Osteoblast (primary cell): ENCODE measurements at places on chromosomes 1 and 21. TPM values are rescaled to one million over a fixed set of nuclear protein-coding genes. Genes with fewer than 3 reads are reported as not detected.

DNA sequence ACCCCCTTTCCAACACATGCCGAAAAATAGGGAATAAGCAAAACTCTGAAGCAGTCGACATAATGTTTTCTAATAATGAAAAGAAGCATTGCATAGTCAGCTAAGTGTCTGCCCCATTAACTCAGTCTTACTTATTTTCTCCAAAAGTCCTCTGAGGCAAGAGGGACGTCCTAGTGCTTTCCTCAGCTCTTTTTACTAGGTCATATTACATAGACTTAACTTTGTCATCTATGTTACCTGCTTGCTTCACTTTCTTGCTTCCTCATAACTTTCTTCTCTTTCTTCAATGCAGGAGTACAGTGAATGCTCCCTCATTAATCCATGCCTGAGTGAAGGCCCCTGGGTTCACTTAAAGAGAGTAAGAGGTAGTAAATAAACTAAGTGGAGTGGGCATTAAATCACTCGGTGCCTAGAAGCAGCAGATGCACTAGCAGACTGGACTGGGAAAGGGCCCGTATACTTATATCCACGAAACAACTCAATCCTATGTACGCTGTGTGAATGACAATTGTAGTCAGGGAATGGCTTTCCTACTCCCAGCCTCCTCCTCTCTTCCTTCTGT is 210.5 kb upstream of the SPAG17 start:
- no peak for DNase-seq

GRCh38 chr21:33339135-33339534 is 14.4 kb downstream of the IFNAR1 start:
- no peak for DNase-seq

GRCh38 chr1:9093091-9093490 is 23.7 kb upstream of the SLC2A5 start:
- no peak for DNase-seq

GRCh38 chr1:172212124-172212523 is 208.4 kb upstream of the C1orf105 start:
- no peak for DNase-seq

DNA sequence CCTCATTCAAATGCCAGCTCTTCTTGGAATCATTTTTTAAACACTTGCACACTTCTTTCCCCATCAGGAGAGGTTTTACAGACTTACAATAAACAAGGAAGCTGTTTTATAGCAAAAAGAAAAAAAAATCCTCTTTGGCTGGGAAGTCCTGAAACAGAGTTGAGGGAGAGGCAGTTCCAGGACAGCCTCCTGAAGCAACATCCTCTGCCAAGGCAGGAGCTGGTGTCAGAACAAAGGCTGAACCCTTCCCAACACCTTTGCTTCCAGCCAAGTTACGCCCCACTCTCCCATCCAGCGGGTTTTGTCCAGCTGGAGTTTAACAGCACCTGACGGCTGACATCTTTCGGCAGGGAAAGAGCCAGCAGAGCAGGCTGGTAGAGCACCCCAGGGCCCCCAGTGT is 287.8 kb downstream of the RRAGC start:
- DNase-seq: no peak

- DNase-seq: peak; percentile 99
Observed at GRCh38 chr1:2208309-2209239, 14.0 kb upstream of the FAAP20 start.

- no peak for DNase-seq
Observed at GRCh38 chr1:56507925-56508522, 71.3 kb downstream of the PLPP3 start.

- DNase-seq: no peak
Observed at GRCh38 chr1:54265126-54265525, 65.2 kb downstream of the MRPL37 start.

- DNase-seq: no peak
Observed at GRCh38 chr21:31317688-31318087, 26.4 kb downstream of the TIAM1 start.

DNA sequence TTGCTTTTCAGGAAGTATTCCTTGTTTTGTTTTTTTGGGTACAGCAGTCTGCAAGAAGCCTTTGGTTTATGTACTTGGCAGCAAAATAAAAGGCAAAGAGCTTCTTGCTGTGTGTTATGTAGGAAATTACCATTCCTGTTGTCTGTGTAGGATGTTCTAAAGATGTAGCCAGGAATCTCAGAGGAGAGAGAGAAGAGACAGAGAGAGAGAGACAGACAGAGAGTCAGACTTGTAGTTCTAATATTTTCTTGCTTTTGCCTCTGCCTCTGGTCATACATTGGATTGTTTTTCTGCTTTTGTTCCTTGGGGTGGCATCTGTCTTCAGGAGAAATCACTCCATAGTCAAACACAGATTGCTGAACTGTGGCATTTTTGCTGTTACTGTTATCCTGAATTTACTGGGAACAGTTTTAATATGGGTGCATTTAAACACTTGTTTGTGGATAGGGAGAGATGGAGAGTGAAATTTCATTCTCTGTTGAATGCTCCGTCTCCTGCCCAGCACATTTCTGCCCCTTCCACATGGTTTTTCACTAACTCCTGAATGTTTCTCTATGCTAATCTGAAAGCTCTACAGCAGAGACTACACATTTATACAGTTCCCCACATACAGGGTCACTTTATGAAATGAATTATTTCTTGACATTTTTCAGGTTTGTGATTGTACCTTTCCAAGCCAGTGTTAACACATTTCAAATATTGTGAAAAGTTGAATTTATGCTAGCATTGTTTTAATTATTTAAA is 49.8 kb downstream of the POU2F1 start:
- no peak for DNase-seq

DNA sequence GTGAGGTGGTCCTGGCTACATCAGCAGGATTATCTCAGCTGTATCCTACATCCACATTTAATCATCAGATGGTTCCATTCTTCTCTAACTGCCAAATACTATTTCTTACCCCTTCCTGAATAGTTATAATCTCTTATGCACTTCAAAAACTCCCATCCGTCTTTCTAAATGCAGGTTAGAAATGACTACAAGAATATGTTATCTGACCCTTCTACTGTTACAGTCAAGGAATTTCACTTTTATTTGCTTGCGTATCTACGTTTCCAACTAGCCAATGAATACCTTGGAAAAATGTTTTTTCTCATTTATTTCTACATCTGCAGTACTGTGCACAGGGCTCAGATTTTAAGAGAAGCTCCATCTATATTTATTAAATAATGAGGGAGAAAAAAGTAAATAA is 709.9 kb downstream of the KCNT2 start:
- DNase-seq: no peak

- DNase-seq: no peak
Observed at GRCh38 chr1:213652109-213652508, 335.7 kb upstream of the PROX1 start.

DNA sequence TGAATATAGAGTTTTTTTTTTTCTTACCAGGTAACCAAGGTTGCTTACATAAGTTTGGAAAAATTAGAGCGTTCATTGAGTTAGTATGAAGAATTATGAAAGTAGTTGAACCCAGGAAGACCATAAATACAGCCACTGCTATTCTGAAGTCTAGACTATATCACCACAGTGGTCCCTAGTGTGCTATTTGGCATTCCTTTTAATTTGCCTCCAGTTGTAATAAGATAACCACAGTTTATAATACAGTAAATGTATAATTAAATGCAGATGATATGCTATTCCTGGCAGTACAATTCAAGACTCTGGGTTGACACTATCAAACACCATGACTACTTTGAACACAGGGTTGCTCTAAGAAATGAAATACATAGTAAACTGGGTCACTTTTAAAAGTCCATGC is 270.5 kb downstream of the BRINP2 start:
- DNase-seq: no peak

- peak; percentile 73 for DNase-seq
Observed at GRCh38 chr1:26335774-26336476, 18.0 kb downstream of the CRYBG2 start.

GRCh38 chr1:209491496-209491895 is 92.0 kb upstream of the CAMK1G start:
- no peak for DNase-seq

GRCh38 chr1:245896258-245896657 is 610.8 kb downstream of the SMYD3 start:
- no peak for DNase-seq

DNA sequence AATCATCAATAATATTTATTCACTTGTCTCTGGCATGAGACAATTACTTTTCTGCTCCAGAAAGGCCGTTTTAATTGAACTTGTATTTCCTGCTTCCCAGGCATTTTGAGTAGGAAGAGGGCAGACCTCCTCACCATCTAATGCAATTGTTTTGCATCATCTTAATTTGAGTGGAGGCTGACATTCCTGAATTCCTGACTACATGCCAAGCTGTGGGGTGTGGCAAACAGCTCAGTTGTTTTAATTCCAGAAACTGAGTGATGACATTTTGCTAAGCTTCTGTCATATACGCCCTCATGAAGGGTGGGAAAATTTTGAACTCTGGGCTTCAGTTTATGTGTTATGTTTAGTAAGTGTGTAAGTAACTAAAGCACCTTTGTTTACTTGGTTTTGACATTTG is 125.4 kb upstream of the USP25 start:
- no peak for DNase-seq

Gene FMO1
- total RNA-seq: not detected in 2 replicates

Gene CACNA1E
- total RNA-seq: under 0.01 and 0.29 TPM in 2 replicates

Gene ERICH3
- not detected in 2 replicates for total RNA-seq

Gene PLA2G2F
- total RNA-seq: not detected in 2 replicates

Gene SH2D2A
- total RNA-seq: 0.29 and 0.36 TPM in 2 replicates

Gene NT5C1A
- total RNA-seq: not detected in 2 replicates

Gene TMEM81
- total RNA-seq: 1.5 and 1.8 TPM in 2 replicates

Gene UBE4B
- total RNA-seq: 73.1 and 76.6 TPM in 2 replicates
